ENCODE measurements at places on chromosomes 1 and 21. TPM values are rescaled to one million over a fixed set of nuclear protein-coding genes. Genes with fewer than 3 reads are reported as not detected.

The MAEL gene
- not detected for total RNA-seq

DNA sequence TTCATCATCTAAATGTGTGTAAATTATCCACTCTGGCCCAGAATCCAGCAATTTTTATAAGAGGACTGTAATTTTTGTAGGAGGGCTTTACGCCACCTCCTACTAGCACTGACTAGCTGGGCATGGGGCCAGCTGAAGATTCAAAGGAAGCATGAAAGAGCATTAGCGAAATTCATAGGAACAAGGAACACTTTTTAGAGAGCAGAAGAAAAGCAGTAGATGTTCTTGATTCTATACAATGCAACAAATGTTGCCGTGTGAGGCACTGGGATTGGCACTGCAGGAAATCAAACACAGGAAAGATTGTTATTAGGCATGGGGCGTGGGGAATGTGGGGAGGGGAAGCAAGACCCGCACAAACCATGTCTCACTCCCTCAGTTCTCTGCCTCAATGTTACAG is 58.4 kb upstream of the PARP1 start:
- DNase-seq = no peak

DNA sequence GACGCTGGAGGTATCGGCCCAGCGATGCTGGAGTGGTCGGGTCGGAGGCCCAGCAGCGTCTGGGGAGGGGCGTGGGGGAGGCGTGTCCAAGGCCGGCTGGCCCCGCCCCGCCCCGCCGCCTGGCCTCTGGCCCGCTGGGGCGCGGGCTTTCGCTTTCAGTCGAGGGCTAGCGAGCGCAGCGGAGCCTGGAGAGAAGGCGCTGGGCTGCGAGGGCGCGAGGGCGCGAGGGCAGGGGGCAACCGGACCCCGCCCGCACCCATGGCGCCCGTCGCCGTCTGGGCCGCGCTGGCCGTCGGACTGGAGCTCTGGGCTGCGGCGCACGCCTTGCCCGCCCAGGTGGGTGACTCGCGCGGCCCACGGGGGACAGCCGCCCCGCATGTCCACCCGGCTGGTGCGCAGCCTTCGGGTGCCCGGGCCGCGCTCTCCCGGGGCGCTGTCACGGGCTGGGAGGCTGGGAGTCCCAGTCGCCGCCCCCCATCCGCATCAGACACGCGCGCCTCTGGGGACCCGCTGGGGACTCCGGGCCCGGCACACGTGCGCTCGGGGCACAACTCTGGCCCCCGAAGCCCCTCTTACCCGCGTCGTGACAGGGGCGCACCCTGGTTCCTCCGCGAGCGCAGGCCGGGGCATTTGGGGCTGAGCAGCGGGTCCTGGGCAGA is at the start of gene TNFRSF1B:
TNFRSF1B (plus strand) TSS at position 158 of the 659 bp plus-strand sequence; CDS start at position 259, 101 bp downstream.
- peak; percentile 83 for DNase-seq

- DNase-seq = no peak
Observed at GRCh38 chr21:37878946-37879660, 37.2 kb downstream of the KCNJ6 start.

DNA sequence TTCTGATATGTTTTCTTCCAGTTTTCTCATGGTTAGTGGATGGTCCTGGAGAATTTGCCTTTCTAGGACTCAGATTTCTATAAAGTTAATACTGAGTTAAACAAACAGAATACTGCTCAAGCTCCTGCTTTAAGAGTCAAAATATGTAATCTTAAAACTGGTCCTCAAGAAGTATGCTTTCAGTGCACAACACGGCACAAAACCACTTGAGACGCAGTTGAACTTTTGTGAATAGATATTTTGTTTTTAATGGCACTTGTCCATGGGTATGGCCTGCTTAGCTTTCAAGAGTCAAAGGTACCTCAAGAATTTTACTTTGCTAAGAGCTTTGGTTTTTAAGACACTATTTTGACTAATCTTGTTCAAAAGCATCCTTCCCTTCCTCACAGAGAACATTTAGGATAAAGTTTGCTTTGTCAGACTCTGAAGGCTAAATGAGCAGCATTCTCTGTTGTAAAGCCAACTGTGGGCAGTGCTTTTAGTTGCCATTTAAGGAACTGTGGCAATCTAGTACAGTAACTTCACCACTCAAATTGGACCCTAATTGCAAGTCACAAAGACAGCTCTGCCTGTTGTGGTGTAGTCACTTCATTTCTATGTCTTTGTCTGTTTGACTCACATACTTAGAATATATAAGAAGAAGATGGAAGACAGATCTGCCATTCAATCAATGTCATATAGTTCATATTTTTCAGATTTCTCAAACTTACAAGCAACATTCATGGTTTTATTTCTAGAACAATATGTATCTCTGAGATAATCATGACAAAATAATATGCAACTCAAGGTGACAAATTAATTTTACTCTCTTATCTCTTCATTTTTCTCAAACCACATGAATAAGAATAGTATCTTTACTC is 28.8 kb downstream of the SAMD13 start:
- DNase-seq = no peak

DNA sequence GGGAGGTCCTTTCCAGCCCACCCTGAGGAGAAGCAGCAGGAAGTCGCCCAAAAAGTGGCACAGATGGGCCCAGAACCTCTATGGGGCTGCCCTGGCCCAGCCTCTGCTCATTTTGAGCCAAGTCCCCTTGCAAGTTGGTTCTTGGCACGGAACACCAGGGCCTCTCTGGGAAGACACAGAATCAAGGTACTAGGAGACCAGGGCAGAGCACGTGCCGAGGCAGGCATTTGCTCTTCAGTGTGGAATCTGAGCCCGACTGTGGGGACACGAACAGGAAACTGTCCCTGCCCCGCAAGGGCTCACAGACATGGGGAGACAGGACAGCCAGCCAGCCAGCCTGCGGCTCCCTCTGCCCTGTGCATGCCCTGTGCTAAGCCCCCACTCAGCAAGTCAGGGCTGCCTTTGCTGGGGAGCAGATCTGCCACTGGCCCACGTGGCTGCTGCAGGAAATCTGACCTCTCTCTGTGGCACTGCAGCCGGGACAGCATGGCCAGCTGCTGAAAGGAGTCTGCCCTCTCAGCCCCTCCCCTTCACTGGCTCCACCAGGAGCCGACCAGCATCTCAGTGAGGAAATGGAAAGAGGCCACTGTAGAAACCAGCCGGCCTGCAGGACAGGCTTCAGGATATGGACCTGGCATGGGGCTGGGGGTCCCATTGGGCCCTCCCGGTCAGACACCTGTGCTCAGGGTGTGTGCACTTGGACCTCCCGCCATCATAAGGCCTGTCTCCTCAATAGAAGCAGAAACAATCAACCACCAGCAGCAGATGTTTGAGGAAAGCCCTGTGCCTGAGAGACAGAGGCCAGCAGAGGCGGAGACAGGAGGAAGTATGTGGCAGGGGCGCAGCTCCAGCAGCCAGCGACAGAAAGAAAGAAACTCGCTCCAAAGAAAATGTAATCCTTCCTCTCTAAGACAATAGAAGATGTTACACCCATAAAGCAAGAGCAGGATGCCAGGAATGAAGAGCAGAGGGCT is 3.7 kb downstream of the ARHGEF16 start:
- no peak for DNase-seq

- DNase-seq = no peak
Observed at GRCh38 chr1:167249702-167250101, 29.0 kb downstream of the POU2F1 start.

DNA sequence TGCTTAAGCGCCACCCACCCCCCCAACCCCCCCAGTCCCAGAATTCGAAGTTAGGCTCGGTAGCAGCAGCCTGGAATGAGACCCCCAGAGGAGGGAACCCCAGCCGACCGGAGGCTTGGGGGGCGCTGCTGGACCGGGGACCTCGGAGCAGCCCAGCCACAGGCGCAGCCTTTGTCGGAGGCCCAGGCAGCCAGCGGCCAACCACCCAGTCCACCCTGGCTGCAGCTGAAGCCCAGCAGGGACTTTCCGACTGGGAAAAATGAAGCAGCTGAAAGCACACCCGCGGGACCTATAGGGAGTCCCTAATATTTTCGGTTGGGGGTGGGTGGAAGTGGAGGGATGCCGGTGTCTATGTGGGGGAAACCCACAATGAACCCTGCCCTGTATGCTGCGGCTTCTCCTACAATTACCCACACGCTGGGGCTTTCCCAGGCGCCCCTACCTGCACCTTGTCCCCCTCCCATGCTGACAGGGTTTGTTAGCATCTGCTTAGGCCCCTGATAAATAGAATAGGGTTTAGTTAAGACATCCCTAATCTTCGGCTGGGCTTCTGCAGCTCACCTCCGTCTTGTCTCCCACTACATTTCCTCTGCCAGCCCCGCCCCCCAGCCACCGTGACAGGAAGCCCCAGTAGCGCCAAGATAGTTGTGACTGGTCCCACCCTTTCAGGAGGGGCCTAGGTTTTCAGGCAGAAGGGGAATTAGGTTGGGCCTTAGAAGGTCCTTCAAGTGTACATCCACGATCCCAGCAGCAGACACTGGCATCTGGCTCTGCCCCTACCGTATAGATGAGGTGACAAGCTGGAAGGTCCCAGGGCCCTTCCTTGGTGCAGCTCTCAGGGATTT is 838 bp downstream of the CCDC28B start:
- peak; percentile 72 for DNase-seq

All from ovary (tissue), 10 donors.